Neural progenitor cell (in vitro differentiated cells): ENCODE measurements at places on chromosomes 11 and 22.
A peak's percentile ranks its signal among the peaks of the same experiment; 100 is the strongest.

- DNase-seq, result peak; percentile 88
Measured at GRCh38 chr11:128848815-128849455, 18.2 kb downstream of the KCNJ1 start.

DNA sequence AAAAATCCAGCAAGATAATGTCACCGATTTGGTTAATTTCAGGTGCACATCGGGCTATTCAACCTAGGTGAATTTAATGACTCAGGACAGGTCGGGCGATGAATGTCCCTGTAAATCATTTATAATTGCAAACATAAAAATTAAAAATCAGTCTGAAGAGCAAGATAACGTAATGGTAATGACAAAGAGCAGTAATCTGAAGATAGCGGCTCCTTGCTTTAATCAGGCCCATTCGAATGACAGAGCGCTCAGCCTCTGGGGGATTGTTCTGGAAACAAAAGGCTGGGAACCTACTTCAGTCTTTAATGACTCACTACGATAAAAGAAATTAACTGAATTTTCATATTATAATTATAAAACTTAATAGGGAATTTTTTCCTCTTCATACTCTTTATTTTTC, 61.3 kb downstream of the RCN1 start:
- no peak for DNase-seq

- DNase-seq, result no peak
Measured at GRCh38 chr22:45574069-45574703, 71.5 kb downstream of the FBLN1 start.

DNA sequence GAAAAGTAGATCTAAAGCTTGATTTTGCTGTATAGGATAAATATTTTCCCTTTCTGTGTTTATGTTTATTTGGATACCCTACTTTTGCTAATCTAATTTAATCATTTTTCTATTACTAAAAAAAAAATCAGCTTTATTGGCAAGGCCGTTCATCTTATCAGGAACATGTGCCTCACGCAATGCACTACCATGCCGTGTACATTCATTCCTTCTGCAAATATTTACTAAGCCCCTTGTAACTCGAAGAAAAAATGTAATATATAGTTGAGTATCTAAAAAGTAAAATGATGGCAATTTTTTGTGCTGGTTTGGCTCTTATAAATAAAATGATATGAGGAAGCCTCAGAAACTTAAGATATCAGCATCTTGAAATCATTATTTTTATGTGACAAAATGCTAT, 8.9 kb downstream of the UVRAG start:
- DNase-seq, result no peak

GRCh38 chr11:61954106-61954850, 4.1 kb downstream of the BEST1 start:
- DNase-seq, result no peak

- DNase-seq, result peak; percentile 44
Measured at GRCh38 chr11:15875943-15876342, 480.4 kb downstream of the SOX6 start.

DNA sequence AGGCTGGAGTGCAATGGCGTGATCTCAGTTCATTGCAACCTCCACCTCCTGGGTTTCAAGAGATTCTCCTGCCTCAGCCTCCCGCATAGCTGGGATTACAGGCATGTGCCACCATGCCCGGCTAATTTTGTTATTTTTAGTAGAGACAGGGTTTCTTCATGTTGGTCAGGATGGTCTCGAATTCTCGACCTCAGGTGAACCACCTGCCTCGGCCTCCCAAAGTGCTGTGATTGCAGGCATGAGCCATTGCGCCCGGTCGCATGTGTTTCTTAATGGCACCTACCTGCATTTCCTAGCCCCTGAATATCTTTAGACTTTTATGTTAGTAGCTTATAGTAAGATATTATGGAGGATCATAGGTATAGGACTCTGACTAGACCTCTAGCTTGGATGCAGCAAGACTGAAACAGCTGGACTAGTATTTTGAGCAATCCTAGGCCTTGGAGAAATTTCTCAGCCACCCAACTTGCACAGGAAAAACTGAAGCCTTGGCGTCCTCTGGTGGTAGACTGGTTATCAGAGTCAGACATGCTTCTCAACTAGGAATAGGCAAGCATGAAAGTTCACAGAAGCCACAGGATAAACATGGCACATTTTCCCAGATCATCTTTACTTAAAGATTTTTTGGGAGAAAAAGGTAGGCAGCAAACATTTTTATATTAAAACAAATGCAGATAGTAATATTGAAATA, 22.7 kb upstream of the C1QTNF4 start:
- peak; percentile 60 for DNase-seq

DNA sequence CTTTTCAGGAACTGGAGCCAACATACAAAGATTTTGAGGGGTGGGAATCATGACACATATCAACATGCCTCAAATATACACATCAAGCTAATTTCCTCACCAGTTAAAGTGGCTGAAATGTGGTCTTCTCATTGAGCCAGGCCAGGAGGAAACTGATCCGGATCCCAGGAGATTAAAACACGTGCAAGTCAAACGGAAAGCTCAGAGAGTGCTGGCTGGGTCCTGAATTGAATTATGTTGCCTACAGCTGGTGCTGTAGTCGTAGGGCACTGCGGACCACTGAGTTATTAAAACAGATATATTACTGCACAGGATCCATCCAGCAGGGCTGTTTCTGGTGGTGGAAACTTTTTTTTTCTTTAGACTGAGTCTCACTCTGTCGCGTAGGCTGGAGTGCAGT, 14.1 kb upstream of the WNT7B start:
- no peak for DNase-seq

- DNase-seq, result no peak
Measured at GRCh38 chr11:31872076-31872443, 60.9 kb upstream of the PAX6 start.

DNA sequence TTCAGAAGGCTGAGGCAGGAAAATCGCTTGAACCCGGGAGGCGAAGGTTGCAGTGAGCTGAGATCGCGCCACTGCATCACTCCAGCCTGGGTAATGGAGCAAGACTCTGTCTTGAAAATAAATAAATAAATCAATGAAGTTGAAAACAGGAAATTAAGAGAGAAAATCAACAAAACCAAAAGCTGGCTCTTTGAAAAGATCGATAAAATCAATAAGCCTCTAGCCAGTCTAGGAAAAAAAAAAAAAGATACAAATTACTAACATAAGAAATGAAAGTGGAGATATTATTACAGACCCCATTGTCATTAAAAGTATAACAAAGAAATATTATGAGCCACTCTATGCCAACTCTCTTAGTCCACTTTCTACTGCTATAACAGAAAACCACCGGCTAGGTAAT, 48.0 kb upstream of the NUP160 start:
- DNase-seq, result no peak

DNA sequence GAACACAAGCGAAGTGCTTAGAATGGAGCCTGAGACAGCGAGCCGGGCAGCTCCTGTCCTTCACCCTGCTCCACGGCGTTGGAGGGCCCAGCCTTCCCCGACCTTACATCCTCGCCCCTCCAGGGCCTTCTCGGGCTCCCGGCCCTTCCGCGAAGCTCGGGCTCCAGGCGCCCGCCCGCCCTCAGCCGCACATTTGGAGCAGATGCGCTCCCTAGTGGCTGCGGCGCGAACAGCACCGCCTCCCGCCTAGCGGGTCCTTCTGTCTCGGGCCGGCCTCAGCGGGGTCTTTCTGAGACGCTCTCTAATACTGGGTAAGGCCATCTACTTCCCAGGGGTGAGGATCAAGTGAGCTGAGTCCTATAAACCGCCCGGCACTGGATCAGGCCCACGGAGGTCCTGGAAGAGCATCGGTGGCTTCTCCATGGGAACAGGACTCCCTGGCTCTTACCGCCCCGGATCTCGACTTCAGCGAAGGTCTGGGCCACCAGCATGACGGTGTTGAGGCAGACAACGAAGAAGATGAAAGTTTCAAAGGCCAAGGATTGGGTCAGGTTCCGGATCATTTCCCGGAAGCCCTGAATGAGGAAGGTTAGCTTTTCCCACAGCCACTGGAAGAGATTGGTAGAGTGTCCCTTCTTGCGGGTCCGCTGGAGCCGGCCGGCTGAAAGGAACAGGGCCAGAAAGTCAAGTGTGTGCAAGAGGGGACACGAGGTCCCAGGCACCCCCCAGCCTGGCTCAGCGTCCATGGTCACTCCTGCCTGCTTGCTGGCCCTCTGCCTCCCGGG, 3.7 kb downstream of the CATSPER1 start:
- peak; percentile 90 for DNase-seq

- DNase-seq, result no peak
Measured at GRCh38 chr11:26976389-26976788, 17.5 kb upstream of the FIBIN start.

DNA sequence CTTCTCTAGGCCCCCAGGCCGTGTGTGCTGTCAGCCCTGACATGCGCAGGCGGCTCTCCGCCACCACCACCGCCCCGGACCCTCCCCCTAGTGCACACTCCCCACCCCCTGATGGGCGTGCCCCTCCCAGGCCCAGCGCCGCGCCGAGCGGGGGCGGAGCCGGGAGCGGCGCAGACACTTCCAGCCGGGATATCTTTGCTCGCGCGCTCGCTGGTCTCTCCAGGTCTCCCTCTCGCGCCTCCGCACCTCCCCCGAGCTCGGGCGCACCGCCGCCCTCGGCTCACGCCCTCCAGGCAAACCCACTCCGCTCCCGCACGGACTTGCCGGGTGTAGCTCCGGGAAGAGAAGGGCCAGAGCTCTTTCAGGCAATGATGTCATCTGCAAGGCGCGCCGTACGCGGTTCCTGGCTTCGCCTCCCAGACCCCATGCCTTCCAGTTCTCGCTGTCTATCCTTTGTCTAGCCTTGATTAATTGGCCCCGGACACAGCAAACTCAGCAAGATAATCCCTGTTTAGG, at the start of gene SCN3B:
Gene SCN3B, minus strand, starts transcription at position 59 of the 516 bp plus-strand sequence. CDS start 823 bp downstream, outside the sequence.
- peak; percentile 88 for DNase-seq

DNA sequence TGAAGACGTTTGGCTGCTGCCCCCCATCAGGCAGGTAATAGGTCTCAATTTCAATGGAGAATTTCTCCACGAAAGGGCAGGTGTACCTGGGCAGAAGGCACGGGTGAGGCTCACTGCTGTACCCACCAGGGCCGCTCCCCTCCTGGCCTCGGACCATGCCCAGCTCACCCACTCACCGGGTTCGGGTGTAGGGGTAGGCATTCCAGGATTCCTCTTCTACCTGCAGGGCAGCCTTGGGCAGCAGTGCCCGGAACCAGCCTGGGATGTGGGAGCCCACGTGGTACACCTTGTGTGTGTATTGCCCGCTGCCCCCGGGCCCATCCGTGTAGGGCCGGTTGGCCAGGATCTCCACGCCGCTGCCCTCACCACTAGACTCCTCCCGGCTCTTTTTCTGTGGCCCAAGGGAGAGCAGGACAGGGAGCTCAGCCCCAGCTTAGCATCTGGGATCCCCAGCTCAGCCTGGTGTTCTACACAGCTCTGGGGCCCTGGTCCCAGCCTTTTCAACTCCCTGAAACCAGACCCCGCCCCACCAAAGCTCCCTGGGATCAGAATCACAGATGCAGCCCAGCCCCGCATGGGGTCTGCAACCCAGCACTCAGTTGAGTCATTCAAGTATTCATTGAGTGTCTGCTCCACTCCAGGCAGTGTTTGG, 2.7 kb downstream of the PITPNM1 start:
- DNase-seq, result no peak

DNA sequence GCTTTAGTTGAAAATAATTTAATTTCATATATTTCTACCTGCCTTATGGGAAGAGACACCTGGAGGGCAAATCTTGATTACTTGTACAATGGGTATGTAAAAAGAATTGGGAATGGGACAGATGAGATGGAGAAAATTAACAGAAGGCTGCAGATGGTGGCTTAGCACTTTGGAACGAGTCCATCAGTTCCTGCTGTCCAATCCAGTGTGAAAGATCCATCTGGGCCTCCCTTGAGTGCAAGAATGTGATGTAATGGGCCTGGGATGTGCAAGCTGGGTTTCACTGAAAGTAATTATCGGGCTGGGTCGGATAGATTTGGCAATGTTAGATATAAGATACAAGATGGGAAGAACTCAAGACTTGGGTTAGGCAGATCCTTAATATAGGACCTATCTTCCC, 42.0 kb downstream of the CECR2 start:
- no peak for DNase-seq

GRCh38 chr22:36081023-36081431, 52.4 kb upstream of the RBFOX2 start:
- no peak for DNase-seq

DNA sequence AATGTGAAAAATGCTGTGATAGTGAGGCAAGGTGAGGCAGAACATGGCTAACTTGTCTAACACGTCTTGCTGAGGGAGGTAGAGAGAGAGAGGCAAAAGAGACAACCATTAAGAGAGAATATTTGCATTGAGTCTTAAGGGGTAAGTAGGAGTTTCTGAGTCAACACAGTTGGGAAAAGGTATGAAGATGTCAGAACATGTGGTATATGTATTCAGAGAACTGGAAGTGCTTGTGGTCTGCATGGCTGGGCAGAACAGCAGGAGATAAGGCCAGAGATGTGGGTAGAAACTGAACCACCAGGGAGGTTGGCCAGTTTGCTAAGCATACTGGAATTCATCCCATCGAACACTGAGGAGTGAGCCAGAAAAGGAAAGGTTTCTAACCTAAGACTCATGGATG, 25.0 kb upstream of the SLC5A1 start:
- no peak for DNase-seq

- DNase-seq, result peak; percentile 71
Measured at GRCh38 chr11:69832561-69833413, 13.6 kb upstream of the FGF3 start.

DNA sequence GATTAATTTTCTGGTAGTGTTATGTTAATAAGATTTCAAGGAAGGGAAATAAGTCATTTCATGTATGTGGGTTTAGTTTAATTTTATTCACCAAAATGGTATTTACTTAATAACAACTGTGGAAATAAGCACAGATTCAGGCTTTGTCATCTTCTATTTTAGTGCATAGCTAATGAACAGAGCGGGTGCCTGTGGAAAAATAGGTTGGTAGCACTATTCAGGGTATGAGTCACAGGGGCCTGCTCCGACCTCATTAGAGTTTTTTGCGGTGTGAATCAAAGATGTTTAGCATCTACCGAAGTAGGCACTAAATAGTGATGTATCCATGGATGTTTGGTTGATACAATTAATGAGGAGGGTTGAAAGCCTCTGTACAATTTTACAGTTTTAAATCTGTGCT, 78.2 kb downstream of the FAT3 start:
- no peak for DNase-seq

DNA sequence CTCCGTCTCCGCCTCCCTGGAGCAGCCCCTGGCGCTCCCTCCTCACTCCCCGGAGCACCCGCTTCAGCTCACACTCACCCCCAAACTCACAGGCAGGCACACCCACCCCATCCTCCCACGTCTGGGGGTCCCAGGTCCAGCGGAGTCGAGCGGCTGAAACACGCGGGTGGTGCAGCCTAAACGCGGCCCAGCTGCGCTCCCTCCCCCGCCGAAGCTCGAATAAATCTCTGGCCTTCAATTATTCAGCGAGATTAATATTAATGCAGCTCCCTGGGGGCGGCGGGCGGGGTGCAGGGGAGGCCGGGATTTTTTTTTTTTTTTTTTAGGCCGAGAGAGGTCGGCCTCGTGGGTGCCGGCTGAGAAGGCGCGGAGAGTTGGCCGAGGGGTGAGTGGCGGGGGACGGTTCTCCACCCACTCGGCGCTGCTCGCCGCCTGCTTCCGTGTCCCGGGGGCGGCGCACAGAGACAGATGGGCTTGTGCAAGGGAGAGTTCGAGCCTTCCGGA, 524 bp upstream of the SLC1A2 start:
- DNase-seq, result peak; percentile 29
